ENCODE measurements at places on chromosomes 11 and 22.

DNA sequence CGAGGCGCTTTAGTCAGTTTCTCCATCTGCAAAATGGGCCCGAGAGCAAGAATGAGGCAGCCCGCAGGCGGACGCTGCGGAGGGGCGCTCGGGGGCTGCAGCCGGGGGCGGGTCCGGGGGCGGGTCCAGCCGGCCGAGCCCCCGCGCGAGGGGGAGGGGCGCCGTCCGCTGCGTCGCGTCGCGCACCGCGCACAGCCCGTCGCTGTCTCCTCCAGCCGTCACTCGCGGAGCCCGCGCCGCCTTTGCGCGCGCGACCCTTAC, 282 bp downstream of the PC start:
- no peak for DNase-seq

DNA sequence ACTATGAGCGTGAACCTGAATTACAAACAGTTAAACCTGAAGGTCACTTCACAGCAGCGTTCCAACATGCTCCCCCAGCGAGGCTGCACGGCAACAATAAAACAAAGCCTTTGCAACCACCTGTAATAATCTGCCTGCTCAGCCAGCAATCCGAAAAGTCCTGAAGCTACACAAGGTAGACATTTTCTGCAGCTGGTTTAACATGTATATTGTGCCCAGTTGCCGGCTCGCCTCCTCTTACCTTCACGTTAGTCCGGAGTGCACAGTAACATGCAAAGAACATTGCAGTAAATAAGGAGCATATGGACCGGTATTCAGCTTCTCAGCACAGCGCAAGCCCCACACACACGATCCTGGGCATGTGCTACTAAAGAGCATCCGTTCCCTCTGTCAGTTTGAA, 704.3 kb downstream of the DLG2 start:
- no peak for DNase-seq

DNA sequence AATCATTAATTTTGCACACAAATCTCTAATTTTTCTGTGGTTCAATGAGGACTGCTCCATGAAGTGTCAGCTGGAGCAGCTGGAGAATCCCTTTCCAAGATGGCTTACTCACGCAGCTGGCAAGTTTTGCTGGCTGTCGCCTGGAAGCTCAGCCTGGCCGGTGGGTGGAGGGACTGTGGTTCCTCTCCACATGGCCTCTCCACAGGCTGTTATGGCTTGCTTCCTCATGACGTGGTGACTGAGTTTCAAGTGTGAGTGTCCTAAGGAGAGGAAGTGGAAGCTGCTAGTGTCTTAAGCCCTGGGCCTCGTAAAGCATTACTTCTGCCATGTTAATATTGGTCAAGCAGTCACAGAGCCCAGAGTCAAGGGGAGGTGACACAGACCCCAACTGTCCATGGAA, 14.0 kb upstream of the NRIP3 start:
- DNase-seq, result no peak

- no peak for DNase-seq
These were observed 198.7 kb downstream of the DDX10 start for GRCh38 chr11:108863528-108863927.

DNA sequence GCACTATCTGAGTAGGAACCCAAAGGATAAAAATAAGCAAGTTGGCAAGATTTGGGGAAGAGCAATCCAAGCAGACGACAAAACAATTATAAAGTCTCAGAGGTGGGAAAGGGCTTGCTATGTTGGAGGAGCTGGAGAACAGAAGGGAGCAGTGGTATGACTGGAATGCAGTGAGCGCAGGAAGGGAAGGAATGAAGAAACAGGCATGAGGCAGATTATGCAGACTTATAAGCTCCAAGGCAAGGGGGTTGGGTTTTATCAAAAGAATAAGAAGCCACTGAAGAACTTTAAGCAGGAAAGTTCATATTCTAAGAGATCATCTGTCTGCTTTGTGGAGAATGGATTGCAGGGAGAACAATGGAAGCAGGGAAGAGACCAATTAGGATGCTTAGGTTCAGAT, 31.7 kb downstream of the PGM2L1 start:
- peak; percentile 65 for DNase-seq

GRCh38 chr11:48078689-48079088, 98.3 kb downstream of the PTPRJ start:
- DNase-seq, result no peak

GRCh38 chr11:33582636-33583325, 117.8 kb downstream of the C11orf91 start:
- no peak for DNase-seq

- no peak for DNase-seq
These were observed 100.7 kb downstream of the NAV2 start for GRCh38 chr11:19813158-19813879.

- DNase-seq, result no peak
These were observed at the start of gene UPB1 for GRCh38 chr22:24494528-24495364. Gene UPB1, plus strand, starts transcription at chr22:24495332. Its CDS starts 72 bp downstream, at chr22:24495404.
